ENCODE measurements at places on chromosomes 1 and 21. TPM values are rescaled to one million over a fixed set of nuclear protein-coding genes. Genes with fewer than 3 reads are reported as not detected.

IFI44L gene
- 193 TPM for total RNA-seq

CCDC17 gene
- total RNA-seq: 1.7 TPM

GABPB2 gene
- total RNA-seq: 9.4 TPM

CYP2J2 gene
- total RNA-seq: 0.08 TPM
